Umbilical cord (tissue), 2 donors: ENCODE measurements at places on chromosomes 5 and 9. TPM values are rescaled to one million over a fixed set of nuclear protein-coding genes. Genes with fewer than 3 reads are reported as not detected.

GRCh38 chr5:34516686-34517085, 139.4 kb upstream of the RAI14 start:
- DNase-seq: no peak

- peak; percentile 94 for DNase-seq
Measured at GRCh38 chr5:174045470-174046025, at the start of gene NSG2. TSS of gene NSG2 (plus strand) at chr5:174045706. CDS start at chr5:174046756, 1,050 bp downstream.

DNA sequence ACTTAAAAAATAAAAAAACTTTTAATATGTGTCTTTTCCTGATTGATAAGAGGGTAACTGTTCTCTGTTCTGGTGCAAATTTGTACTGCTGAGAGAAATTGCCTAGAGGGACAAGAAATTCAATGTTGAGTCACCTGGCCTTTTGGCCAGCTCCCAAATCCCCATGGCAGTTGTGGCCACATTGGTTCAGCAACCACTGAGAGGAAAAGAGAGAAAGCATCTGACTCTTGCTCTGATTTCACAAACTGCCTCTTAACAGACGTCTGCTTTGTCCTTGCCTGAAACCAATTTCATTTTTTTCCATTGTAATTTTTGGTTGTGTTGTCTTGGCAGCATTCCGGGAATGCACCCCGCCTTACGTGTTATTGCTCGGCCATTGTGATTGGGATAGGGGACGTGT, 42.4 kb downstream of the NTRK2 start:
- DNase-seq: no peak

DNA sequence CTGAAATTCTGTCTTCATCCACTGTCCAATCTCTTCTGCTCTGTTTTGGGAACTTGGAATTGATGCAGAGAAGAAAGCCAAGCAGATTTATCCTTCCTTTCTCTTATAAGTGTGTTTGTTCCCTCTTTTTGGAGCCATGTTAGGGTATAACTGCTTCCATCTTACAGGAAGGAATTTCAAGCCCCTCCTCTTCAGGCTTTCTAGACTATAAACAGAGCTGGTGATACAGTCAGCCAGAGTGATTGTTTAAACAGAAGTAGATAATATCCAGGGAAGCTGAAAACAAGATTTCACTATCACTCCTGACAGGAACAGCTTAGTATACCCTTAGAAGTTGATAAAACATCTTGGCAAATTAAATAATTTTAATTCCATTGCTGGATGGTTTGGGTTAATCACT, 102.1 kb upstream of the DMRT1 start:
- no peak for DNase-seq

The SMC5 gene
- 53.2 TPM for total RNA-seq

The ZNF658 gene
- 7.0 TPM for total RNA-seq
